CD4-positive, alpha-beta T cell (primary cell): ENCODE measurements at places on chromosomes 3 and 15.

GRCh38 chr15:99143655-99144610 is 39.1 kb downstream of the SYNM start:
- no peak overlapping the region for H3K4me3 ChIP-seq
- H3K36me3 ChIP-seq, result no peaks in the 10 kb centered on the region
- no peak for DNase-seq
- H3K27me3 ChIP-seq, result no peaks in the 10 kb centered on the region
- H3K27ac ChIP-seq, result no peak overlapping the region

GRCh38 chr15:63040954-63041353 is 1.6 kb upstream of the TPM1 start:
- no peaks in the 10 kb centered on the region for H3K36me3 ChIP-seq
- no peak overlapping the region for H3K4me3 ChIP-seq
- no peak overlapping the region for H3K27ac ChIP-seq
- peaks cover 65% of the 10 kb centered on the region for H3K27me3 ChIP-seq
- peaks cover 23% of the 10 kb centered on the region for H3K4me1 ChIP-seq

DNA sequence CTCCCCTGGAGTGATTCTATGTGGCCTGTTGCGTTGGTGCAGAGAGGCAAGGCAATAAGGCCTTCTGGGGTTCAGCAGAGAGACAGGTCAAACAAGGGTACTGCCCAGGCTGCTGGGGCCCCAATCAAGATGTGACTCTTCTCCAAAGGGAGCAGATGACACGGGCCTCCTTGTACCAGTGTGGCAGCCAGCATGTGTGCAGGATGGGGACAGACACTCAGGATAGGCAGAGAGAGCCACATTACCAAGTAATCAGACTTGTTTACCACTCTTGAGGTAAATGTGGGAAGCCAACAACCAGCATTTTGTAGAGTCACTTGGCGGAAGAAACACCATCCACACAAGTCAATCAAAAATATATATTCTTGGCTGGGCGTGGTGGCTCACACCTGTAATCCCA is 95.3 kb upstream of the DLG1 start:
- H3K4me1 ChIP-seq, result no peaks in the 10 kb centered on the region
- no peak for DNase-seq
- H3K27ac ChIP-seq, result no peak overlapping the region
- H3K4me3 ChIP-seq, result no peak overlapping the region

DNA sequence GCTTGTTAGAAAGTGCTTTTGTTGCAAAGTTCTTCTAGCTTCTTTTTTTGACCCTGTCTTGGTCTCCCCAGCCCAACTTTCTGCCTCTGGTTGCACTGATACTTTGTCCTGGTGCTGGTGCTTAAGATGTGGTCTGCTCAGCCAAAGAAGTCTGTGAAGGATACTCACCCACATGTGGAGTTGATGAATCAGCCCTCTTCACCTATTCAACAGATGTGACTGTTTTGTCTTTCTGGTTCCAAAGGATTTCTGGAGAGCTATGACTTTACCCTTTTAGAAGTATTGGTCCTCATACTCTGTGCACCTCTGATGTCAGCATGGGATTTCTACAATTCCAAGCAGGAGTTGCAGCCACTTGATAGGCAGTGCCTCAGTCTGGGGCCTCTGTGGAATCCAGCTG is 84.1 kb downstream of the PCCB start:
- no peak overlapping the region for H3K27ac ChIP-seq
- no peaks in the 10 kb centered on the region for H3K27me3 ChIP-seq
- DNase-seq, result no peak
- H3K4me1 ChIP-seq, result no peaks in the 10 kb centered on the region
- peaks cover 29% of the 10 kb centered on the region for H3K36me3 ChIP-seq
- no peak overlapping the region for H3K4me3 ChIP-seq
